ENCODE measurements at places on chromosomes 5 and 9.
A peak's percentile ranks its signal among the peaks of the same experiment; 100 is the strongest.

- no peak for DNase-seq
Measured at GRCh38 chr5:140038373-140038957, 4.6 kb downstream of the NRG2 start.

GRCh38 chr5:170151097-170151831 is 45.6 kb downstream of the FOXI1 start:
- no peak for DNase-seq

DNA sequence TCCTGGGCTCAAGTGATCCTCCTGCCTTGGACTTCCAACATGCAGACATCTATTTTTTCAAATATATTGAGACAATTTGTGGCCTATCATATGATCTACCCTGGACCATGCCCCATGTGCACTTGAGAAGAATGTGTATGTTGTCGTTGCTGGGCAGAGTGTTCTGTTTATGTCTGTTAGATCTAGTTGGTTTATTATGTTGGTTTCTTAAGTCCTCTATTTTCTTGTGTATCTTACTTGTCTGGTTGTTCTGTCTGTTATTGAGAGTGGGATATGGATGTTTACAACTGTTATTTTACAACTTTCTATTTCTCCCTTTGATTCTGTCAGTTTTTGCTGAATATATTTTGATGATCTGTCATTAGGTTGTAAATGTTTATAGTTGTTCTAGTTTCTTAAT is 10.2 kb upstream of the TMEM171 start:
- DNase-seq = no peak

GRCh38 chr9:38372762-38373619 is 19.5 kb upstream of the ALDH1B1 start:
- no peak for DNase-seq

GRCh38 chr9:114097613-114098020 is 1.5 kb downstream of the KIF12 start:
- no peak for DNase-seq

DNA sequence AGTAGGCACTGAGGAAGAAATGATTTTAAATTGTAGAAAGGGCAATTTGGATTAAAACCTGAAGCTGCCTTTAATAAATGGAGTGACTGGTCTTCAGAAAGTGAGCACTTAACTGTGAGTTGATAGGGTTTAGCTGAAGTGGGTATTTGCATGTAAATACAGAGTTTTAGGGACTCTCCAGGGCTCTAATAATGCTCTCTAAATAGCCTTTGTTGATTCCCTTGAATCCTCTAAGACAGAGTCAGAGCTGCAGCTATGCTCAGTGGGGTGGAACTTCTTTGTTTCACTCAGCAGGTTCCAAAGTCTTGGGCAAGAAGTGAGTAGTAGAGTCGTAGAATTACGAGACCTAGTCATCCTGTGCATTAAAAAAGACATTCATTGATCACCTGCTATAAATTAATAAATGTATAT is 21.4 kb downstream of the GLRA1 start:
- DNase-seq = no peak

DNA sequence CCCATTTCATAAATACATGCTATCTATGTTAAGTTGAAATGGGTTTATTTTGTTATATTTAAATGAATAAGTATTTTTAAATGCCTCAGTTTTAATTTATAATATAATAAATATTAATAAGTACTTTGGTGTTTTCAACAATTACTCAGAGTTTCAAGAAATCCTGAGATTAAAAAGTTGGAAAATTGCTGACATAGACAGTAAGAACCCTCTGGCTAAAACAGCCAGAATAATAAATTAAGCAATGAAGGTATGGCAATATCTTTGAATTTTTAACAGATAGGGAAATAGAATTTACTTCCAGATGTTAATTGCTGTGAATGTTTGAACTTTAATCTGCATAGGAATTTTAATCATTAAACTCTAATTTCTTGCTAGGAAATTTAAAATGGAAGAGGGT is 83.6 kb downstream of the ZNF622 start:
- no peak for DNase-seq

DNA sequence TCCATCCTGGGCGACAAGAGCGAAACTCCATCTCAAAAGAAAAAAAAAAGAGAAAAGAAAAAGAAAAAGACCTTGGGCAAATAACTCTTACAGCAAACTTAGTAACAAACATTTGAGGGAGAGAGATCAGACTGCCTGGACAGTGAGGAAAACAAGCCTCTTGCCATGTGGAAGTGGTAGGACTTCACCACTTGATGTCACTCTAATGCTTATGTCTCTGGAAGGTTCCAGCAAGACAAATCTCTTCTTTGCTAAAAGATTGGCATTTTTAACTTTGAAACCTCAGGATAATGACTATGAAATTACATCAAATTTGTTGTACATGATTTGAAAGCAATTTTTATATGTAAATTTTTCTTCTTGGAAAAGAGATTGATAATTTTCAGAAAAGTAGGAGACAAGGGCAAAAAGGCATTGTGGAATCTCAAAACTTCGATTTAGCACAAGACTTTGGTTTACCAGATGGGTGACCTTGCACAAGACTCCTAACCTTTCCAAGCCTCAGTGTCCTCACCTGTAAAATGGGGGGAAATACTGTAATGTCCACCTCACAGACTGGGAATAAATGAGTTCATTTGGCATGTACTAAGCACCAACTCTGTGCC is 5.4 kb downstream of the ACTL7B start:
- no peak for DNase-seq

- DNase-seq = no peak
Measured at GRCh38 chr5:133142782-133143181, 91.0 kb downstream of the HSPA4 start.

GRCh38 chr5:175444060-175444904 is at the start of gene DRD1:
TSS of gene DRD1 (minus strand) at chr5:175444182. CDS start at chr5:175443099, 1,083 bp downstream.
- peak; percentile 24 for DNase-seq

DNA sequence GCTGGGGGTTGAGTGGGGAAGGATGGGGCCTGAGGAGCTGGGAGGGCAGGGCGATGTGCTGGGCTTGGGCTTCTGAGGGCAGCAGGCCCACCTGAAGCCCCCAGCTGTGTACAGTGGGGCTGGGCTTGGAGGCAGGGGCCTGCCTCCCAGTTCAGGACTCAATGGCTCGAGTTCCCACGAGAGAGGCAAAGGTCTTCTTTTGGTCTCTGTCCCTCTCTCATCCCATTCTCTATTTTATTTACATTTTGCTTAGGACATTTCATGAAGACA is 180.6 kb downstream of the MACROH2A1 start:
- no peak for DNase-seq

- no peak for DNase-seq
Measured at GRCh38 chr5:67693956-67694809, 497.6 kb upstream of the CD180 start.

DNA sequence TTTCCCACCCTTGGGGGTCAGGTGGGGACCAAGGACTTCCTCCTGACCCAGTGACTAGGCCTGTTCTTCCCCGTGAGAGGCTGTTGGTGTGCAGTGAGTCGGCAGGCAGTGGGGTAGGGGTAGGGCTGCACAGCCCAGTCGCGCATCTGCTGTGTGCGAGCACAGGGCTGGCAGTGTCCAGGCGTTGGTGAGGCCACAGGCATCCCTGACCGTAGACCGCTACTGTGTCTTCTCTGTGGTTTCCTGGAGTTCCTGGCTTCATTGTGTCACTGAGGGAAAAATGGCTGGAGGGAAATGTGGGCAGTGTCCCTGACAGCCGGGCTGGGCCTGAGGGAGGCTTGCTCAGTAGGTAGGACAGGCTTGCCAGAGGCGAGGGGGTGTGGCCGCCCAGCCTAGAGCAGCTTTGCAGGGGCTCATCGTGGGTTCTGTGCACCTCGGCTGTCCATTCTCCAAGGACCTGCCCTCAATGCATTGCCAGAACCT is 95.4 kb downstream of the CACNA1B start:
- DNase-seq = no peak

- no peak for DNase-seq
Measured at GRCh38 chr9:8085986-8086385, 286.4 kb upstream of the DMAC1 start.

GRCh38 chr9:105890046-105890822 is 195.9 kb downstream of the TMEM38B start:
- no peak for DNase-seq

- DNase-seq = no peak
Measured at GRCh38 chr5:174086751-174087150, 41.2 kb downstream of the NSG2 start.

DNA sequence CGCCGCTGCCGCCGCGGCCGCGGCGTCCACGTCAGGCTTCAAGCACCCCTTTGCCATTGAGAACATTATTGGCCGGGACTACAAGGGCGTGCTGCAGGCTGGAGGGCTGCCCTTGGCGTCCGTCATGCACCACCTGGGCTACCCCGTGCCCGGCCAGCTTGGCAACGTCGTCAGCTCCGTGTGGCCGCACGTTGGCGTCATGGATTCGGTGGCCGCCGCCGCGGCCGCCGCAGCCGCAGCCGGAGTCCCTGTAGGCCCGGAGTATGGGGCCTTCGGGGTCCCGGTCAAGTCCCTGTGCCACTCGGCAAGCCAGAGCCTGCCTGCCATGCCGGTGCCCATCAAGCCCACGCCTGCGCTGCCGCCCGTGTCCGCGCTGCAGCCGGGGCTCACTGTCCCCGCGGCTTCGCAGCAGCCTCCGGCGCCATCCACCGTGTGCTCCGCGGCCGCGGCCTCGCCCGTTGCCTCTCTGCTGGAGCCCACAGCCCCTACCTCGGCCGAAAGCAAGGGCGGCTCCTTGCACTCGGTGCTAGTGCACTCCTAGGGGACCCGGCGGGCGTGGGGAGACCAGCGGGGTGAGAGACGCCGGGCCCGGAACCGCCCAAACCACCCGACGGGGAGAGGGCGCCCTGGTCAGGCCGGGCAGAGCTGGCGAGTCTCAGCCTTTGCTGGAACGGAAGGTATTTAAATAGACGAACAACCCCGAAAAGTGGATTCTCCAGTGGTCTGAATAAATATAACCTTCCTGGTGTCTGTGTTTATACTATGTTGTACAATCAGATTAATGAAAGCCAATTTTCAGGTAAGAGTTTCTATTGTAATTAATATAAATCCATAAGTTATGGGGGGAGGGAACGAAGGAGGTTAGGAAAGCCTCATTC is 1.2 kb downstream of the FOXB2 start:
- DNase-seq = no peak

DNA sequence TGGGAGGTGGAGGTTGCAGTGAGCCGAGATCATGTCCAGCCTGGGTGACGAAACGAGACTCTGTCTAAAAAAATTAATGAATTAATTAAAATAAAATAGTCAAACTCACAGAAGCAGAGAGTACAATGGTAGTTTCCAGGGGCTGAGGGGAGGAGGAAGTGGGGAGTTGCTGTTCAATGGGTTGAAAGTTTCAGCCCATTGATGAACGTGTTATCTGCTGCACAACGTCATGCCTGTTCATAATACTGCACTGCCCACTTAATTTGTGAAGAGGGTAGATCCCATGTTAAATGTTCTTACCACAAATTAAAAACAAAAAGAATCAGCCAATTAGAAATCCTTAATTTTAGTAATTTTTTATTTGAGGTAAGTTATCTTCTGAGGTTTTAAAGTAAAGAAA is 16.4 kb upstream of the RUFY1 start:
- DNase-seq = no peak

- DNase-seq = no peak
Measured at GRCh38 chr5:68447136-68447929, 231.8 kb downstream of the PIK3R1 start.

- no peak for DNase-seq
Measured at GRCh38 chr5:55926476-55926875, 68.3 kb downstream of the IL6ST start.

DNA sequence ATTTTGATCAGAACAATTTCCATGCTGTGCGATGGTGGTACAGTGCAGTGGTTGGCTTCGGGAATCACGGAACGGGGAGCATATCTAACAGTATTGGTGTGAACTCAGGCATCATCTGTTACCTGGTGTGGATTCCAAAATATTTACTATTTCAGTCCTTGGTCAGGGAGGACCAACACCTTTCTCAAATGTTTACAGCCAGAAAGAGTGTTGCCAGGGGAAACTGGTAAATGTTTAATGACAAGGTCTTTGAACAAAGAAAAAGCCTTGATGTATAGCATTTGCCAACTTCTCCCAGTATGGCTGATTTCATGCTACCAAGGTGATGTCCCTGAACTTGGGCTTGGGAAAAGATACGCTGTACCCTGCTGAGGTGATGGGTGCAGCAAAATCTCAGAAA is 145.6 kb upstream of the POC5 start:
- no peak for DNase-seq

DNA sequence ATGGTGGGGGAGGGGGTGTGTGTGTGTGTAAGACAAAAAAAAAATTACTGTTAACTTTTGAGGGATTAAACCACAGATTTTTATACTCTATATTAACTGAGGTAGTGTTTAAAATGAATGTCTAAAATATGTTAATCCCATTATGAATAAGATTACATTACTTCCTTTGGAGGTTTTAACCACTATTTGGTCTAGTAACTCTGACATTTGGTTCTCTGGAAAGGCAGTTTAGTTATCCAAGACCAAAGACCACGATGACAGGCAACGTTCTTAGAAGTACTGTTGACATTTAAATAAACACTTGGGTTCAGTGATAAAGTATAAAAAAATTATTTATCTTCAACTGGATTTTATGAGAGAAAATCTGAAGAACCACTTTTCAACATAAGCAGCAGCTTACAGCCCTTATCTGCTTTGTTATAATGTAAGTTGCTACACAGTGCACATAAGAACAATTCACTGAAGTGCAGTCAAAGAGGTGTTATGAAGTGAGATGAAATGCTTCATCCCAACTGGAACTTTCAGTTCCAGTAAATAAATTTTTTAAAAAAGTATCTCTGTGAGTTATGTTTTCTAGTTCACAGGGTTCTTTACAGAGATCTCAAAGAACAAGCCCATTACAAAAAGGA is 94.5 kb downstream of the OSMR start:
- no peak for DNase-seq

GRCh38 chr9:106911951-106912350 is 49.0 kb downstream of the ZNF462 start:
- no peak for DNase-seq

- no peak for DNase-seq
Measured at GRCh38 chr5:14465116-14465515, 116.5 kb upstream of the OTULINL start.

- DNase-seq = no peak
Measured at GRCh38 chr5:132457371-132458225, 33.0 kb downstream of the IRF1 start.

DNA sequence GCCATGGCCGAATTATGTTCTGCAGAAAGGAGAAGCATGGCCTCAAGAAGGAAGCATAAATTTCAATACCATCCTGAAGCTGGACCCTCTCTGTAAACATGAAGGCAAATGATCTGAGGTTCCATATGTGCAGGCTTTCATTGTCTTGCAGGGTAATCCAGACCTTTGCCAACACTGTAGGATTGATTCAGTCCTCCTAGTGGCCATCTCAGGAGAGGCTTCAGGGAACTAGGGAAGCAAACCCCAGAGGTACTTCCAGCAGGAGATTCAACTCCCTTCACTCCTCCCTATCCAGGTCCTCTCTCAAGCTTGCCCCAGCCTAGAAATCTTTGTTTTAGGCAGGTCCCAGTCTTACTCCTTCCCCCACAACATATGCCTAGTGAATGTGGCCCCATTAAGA is 99.3 kb upstream of the HCN1 start:
- no peak for DNase-seq

All from activated T-helper 1 cell treated with Interleukin-2 at 50 U/mL for 16 hours (primary cell).